ENCODE measurements at places on chromosomes 6 and 20.

DNA sequence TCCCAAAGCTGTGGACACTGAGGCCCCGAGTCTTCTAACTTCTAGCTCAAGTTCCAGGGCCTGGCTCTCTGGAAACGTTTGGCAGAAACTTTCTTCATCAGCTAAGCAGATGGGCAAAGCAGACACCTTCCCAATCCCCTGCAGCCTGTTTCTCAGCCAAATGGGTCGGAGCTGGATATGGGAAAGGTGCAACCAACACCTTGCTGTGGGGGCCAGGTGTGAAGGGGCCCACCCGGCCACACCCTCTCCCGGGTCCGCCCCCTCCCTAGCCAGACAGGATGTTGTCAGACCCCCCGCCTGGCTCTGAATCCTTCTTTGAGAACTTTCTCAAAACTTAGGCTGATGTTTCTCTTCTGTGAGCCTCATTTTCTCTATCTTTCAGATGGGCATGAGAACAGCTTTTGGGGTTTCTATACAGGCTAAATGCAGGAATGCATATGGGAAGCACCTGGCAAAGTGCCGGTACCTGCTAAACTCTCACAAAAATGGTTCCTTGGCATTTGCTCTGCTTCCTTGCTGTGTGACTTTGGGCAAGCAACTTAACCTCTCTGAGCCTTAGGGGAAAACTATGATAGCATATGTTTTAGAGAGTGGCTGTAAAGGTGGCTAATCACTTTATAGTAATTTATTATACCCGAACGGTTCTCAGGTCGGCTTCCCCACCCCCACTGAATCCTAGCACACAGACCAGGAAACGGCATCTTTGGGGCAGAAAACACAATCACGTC is 1.8 kb downstream of the SNAI1 start:
- no peak for DNase-seq

GRCh38 chr6:154500769-154501577 is 9.5 kb downstream of the CNKSR3 start:
- no peak for DNase-seq

DNA sequence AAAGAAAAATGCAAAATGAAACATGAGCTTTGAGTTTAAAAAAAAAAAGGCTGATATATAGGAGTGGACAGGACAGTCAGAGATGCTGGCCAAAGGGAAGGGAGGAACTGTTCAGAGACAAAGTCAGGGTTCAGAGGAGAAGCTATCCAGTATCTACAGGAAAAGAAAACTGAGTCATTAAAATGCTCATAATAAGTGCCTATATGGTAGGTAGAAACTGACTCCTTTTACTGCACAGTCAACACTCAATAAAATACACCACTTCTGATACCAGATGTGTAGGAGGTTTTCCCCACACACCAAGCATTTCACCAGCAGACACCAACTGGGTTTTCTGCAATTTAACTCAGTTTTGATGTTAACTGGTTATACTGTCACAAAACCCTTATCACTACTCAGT is 32.9 kb downstream of the FRK start:
- no peak for DNase-seq

GRCh38 chr6:136059308-136059707 is 190.8 kb downstream of the MTFR2 start:
- DNase-seq, result no peak

DNA sequence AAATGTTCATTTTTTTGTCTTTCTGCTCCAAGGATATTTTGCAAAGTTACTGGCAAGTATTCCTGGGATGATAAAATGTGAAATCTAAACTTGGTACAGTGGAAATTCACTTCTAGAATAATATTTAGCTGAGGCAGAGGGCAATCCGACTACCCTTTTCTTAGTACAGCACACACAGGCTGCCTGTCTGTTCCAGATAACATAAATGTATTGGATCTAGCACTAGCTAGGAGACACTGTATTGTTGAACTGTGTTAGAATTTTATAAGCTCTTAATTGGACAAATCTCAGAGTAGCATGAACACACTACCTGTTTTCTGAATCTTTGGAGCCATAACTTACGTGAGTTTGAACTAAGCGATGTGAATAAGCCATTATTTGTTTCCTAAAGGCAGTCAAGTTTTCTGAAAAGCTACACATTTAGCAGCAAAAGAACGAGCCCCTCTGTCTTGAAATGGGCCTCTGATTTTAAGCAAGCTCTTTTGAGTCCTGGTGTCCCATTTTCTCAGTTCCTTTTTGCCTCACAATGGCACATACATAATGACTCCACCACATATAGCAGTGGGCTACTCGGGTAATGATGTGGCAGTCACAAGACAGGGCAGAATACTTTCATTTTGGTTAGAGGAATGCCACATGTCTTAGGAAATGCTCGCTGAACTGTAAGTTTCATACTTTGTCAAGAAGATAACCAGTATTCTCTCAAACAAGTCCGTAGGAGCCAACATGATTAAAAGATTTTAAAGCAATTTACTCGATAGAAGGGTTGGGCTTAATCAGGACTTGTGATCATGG is 116.5 kb upstream of the ESR1 start:
- DNase-seq, result no peak

GRCh38 chr6:28896505-28897368 is 27.0 kb downstream of the TRIM27 start:
- peak; percentile 78 for DNase-seq

DNA sequence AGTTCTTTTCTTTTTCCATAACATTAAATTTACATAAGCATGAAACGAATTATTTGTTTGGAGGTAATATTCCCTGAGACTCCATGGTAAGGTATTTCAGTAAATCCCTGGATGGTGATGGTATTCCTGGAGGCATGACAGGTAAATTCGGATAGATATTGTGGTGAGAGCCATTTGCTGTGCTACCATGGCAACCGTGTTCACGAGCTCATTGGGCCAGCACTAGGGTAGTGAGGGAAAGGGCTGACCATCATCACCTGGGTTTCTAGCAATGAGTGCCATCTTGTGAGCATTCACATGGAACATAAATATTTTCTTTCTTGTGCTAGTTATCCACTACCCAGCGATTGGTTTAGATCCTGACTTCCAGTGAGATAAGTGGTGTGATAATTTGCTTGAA is 51.9 kb upstream of the GNRH2 start:
- no peak for DNase-seq

GRCh38 chr6:137652961-137653705 is 158.9 kb upstream of the OLIG3 start:
- no peak for DNase-seq

DNA sequence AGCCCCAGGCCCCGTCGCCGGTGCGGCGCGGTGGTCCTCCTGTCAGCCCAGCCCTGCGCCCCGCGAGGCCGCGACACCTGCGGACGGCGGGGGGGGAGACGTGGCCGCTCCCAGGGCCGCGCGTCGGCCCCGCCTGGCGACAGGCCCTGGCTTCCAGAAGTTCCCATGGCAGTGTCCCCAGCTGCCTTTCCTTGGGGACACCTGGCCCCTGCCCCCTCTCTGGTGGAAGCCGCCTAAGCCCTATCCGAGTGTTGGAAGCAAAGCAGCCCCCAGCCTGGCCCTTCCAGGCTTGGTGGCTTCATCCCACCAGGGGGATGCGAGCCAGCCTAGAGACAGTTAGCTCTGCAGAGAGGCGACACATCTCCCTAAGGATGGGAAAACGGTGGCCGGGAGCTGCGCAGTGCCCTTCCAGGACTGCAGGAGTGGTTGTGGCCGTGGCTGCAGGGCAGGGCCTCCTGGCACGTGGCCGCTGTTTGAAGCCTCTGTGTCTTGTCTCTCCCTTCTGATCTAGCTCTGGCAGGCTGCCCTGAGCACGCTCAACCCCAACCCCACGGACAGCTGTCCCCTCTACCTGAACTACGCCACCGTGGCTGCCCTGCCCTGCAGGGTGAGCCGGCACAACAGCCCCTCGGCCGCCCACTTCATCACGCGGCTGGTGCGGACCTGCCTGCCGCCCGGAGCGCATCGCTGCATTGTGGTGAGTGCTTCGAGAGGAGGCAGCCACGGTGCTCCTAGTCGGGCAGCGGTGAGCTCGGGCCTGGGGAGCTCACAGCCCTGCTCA is 816 bp downstream of the NPEPL1 start:
- DNase-seq, result peak; percentile 60

DNA sequence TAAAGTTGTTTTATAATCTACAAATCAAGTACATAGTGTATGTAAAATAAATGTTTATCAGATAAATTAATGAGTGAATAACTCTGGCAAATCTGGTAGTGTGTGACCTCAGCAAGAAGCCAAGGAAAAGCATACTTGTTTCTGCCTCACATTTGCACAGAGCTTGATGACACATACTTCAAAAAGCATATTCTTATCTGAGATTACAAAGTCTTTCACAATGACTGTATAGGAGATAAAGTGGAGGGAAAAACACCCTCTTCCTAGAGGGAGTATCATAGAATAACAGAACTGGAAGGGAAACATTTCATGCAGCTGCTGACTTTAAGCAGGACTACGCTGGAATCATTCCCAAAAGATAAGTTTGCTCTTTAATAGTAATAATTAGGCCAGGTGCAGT is 28.1 kb upstream of the AKAP7 start:
- no peak for DNase-seq

DNA sequence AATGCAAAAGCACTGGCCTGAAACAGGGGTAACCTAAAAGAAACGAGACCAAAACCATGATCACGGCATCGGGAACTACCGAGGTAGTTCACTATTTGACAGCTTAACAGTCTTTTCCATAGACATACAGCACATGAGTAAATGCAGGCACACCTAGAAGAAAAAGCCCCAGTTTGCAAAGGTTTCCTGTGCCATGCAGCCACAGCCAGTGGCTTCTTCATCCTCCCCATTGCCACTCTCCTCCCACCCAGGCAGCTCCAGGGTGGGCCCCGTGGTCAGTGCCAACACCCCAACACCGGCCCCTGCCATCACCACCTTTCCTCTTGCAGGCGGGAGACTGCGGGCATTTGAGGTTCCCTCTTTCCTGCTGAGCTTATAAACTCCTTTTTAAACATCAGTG is 115.4 kb downstream of the SLC23A2 start:
- no peak for DNase-seq

DNA sequence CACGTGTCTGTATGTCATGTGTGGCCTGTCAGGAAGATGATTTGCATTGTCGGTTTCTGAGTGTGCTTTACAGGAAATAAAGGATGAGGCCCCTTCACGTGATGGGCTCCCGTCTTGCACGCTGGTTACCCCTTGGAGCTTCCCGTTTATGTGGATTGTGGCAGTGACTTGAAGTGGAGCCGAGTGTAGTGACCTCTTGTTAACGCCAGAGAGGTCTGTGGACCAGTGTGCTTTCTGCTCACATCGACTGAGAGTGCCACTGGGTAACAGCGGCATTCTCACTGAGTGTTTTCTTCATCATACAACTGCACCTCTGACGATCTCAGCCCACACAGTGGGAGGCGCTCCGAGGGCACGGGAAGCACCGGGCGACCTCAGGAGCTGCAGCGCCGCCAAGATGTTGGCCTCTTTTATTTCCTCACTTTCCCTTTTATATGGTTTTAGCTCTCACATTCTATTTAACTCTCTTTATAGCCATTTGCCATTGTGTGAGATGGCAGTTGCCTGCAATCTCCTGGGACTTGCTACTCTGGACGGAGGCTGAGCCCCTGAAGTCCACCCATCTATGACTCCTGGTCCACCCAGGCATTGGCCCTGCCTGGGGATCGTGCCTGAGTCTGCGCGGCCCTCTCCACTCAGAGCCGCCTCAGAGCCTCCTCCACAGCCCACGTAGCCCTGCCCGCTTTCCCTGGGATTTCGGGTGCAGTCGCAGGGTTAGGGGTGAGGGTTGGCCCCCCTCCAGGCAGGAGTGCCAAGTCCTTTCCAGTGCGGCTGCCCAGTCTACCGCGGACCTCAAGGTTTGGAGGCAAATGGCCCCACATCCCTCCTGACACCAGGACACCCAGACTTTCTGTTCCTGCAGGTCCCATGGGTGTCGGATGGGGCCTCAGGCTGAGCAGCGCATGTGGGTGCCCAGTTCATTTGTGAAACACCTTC is 238.9 kb downstream of the ERMARD start:
- peak; percentile 37 for DNase-seq

GRCh38 chr20:35087791-35088190 is 4.8 kb downstream of the TRPC4AP start:
- DNase-seq, result no peak

GRCh38 chr6:158322724-158323560 is 10.7 kb downstream of the TULP4 start:
- no peak for DNase-seq

- no peak for DNase-seq
Measured at GRCh38 chr6:170369403-170369802, 62.8 kb downstream of the FAM120B start.

DNA sequence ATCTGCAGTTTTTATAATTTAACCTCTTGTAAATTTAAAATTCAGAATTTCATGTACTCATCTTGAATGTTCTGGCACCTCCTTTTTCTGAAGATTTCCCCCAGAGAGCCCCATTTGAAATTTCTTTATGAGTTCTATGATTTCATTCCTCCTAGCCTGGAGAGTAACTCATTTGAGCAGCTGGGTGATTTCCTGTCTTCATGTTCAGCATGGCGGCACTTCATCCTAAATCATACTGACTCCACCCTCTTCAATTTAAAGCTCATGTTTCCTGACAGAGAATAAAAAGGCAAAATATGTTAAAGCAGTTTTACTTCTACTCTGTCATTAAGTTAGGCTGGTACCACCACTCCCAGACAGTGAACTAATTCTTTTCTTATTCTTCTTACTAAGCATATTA is 250.9 kb upstream of the POU3F2 start:
- DNase-seq, result no peak

GRCh38 chr6:73079978-73080377 is 145.3 kb downstream of the KHDC1L start:
- no peak for DNase-seq

- DNase-seq, result no peak
Measured at GRCh38 chr6:89680551-89680950, 42.0 kb upstream of the LYRM2 start.

DNA sequence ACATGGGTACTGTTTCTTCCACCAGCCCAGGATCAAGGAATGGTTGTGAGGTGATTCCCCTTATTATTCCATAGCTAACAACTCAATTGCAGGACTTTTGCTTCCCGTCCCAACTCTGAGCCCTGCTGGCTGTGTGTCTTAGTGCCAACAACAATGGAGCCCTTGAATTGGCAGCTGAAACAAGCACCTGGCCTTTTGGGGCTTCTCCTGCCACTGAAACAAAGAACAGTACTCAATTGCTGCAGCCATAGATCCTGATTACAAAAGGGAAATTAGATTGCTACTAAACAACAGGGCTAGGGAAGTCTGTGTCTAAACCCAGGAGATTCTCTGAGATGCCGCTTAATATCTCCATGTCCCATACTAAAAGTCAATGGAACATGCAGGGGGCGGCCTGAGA is 61.3 kb upstream of the CARMIL1 start:
- no peak for DNase-seq

GRCh38 chr6:29628419-29629281 is 4.3 kb downstream of the GABBR1 start:
- peak; percentile 98 for DNase-seq

DNA sequence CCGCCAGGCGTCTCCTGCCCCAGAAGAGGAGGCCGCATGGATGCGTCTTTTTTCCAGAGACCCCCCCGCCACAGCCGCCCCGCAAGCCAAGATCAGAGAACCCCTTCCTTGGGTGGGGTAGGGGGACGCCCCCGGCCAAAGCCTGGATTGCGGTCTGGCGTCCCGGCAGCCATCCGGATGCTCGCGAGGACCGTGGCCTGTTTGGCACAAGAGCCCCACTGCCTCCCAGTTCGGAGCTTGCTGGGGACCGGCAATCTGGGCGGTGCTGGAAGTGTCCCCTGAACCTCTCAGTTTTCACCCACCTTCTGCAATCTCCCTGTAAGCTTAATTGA is 924 bp downstream of the FAM162B start:
- peak; percentile 63 for DNase-seq
